Activated CD8-positive, alpha-beta memory T cell treated with anti-CD3 and anti-CD28 coated beads, Interleukin-2, amount 50 U/mL, for 48 hours (primary cell): ENCODE measurements at places on chromosomes 6 and 20.
A peak's percentile ranks its signal among the peaks of the same experiment; 100 is the strongest.

GRCh38 chr6:40341726-40342125 is 245.4 kb downstream of the LRFN2 start:
- DNase-seq, result no peak

GRCh38 chr20:6485351-6485750 is 282.1 kb upstream of the BMP2 start:
- no peak for DNase-seq

DNA sequence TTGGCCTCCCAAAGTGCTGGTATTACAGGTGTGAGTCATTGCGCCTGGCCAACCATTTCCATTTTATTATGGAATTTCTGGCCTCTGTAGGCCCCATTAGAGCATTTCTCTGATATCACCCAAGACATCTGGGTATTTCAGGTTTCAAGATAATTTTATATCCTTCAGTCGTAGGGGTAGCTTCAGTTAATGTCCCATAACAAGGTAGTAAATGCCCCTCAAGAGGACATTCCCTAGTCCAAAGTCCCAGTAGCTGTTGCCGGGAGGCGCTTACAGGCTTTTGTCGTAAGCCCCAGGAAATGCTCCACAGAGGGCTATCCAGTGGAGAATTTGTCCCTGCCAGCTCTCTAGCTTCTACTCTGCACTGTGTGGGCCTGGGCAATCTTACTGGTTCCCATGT is 24.4 kb downstream of the EFCAB8 start:
- DNase-seq, result no peak

GRCh38 chr20:5569021-5569420 is 181.2 kb upstream of the SHLD1 start:
- no peak for DNase-seq

- no peak for DNase-seq
Observed at GRCh38 chr6:11085758-11086435, 7.7 kb upstream of the SMIM13 start.

DNA sequence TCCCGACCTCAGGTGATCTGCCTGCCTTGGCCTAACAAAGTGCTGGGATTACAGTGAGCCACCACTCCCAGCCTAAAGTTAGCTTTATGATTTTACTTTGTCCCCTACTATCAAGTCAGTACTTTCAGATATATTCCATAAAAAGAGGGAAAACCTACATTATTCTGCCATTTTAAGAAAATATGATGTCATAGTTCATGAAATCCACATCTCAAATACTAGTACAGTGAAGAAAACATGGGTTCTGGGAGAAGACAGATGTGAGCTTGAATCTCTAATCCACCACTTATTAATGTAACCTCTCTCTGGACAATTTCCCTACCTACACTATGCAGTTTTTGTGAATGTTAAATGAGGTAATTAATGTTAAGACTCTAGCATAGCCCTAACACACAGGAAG is 74.5 kb downstream of the PDE10A start:
- DNase-seq, result no peak

- no peak for DNase-seq
Observed at GRCh38 chr6:35229304-35229703, 15.5 kb downstream of the SCUBE3 start.

DNA sequence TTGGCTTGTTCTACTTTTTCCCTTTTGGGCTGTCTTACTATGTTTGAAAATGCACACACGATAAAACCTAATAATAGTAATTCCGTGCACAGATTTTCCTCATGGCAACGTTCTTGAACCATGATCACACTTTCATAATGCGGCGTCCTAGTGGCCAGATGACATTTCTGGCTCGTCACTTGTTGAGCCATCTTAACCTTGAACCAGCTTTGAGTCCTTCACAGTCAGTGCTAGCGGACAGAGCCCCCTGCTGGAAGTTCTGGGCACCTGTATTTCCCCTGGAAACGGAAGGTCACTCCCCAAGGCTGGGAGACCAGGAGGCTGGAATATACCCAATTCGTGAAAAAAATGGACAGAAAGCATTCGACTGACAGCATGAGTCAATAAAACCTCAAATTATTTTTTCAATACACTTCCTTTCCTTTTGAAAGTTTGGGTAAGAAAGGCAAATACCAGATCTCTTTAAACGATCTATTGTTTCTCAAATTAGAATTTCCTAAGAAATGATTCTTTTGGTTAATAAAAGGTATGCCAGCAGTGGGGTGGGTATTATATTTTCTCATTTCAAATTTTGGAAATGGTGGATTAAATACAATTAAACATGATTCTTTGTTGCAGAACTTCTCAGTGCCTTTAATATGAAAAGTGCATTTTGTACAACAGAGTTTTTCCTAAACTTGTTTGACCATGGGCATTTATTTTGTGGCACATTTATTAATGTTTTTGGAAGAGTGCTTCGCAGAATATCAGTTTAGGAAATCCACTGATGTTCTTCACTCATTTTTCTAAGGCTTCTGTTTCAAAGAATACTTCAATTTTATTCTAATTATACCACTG is 542.3 kb downstream of the QKI start:
- peak; percentile 74 for DNase-seq

GRCh38 chr6:169868458-169868857 is 117.0 kb downstream of the ERMARD start:
- DNase-seq, result peak; percentile 63

GRCh38 chr6:132568611-132569010 is 1.5 kb upstream of the TAAR6 start:
- no peak for DNase-seq

- no peak for DNase-seq
Observed at GRCh38 chr6:89508755-89509563, 76.0 kb downstream of the ANKRD6 start.

DNA sequence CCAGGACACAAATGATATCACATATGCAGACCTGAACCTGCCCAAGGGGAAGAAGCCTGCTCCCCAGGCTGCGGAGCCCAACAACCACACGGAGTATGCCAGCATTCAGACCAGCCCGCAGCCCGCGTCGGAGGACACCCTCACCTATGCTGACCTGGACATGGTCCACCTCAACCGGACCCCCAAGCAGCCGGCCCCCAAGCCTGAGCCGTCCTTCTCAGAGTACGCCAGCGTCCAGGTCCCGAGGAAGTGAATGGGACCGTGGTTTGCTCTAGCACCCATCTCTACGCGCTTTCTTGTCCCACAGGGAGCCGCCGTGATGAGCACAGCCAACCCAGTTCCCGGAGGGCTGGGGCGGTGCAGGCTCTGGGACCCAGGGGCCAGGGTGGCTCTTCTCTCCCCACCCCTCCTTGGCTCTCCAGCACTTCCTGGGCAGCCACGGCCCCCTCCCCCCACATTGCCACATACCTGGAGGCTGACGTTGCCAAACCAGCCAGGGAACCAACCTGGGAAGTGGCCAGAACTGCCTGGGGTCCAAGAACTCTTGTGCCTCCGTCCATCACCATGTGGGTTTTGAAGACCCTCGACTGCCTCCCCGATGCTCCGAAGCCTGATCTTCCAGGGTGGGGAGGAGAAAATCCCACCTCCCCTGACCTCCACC is 42.2 kb downstream of the SIRPA start:
- no peak for DNase-seq

GRCh38 chr20:1700990-1701389 is 43.4 kb upstream of the SIRPG start:
- DNase-seq, result no peak

DNA sequence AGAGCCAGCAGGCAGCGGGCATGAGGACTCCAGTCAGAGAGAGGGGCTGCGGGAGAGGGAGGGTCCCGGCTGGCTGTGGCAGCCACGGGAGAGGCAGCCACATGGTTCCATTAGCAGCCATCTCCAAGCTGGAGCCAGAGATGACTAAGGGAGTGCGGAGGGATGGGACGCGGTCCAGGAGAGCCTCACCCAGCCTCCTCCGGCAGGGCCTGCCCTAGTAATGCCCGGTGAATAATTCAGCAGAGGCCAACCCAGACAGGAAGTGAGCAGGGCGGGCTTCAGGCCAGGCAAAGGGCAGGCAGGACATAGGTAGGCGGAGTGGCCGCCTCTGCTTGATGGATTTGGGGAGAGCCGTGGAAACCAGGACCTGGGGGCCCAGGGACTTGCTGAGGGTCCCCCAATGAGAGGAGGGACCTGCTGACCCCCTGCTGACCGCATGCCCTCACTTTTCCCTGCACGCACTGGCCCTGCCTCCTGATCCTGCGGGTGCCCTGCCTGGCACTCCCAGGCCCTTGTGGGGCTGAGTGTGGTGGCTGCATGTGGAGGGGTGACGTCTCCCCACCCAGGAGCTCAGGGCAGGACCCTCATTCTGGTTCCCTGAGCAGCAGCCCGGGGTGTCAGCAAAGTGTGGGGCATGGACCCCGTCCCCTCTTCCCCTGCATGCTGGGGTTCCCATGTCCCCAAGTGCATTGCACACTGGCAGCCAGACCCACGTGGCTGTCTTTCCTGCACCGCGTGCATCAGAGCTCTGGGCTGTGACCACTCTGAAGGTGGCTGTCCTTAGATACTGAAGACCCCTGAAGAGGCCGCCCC is 51.8 kb upstream of the SLCO4A1 start:
- DNase-seq, result no peak

GRCh38 chr6:134995536-134995935 is 45.6 kb upstream of the ALDH8A1 start:
- DNase-seq, result no peak

GRCh38 chr6:106533054-106533453 is 96.2 kb downstream of the RTN4IP1 start:
- DNase-seq, result no peak

DNA sequence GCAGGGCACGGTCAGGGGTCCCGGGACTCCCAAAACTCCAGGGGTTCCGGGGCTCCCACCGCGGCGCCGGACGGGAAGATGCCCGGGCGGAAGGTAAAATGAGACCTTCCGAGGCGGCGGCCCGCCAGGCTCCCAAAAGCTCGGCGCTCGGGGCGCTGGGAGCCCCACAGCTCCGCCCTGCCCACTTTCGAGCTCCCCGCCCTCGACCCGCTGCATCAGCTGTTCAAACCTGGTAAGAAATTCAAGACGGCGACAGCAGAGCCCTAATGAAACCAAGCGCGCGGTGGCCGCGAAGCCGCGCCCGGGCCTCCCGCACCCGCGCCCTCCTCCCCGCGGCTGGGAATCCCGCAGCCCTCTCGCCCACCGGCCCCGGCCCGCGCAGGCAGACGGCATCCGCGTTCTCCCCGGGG is 369 bp downstream of the SLC4A11 start:
- DNase-seq, result peak; percentile 80

GRCh38 chr20:61657721-61658377 is 405.8 kb downstream of the CDH4 start:
- no peak for DNase-seq

- DNase-seq, result no peak
Observed at GRCh38 chr6:26561533-26562466, 23.6 kb downstream of the HMGN4 start.

DNA sequence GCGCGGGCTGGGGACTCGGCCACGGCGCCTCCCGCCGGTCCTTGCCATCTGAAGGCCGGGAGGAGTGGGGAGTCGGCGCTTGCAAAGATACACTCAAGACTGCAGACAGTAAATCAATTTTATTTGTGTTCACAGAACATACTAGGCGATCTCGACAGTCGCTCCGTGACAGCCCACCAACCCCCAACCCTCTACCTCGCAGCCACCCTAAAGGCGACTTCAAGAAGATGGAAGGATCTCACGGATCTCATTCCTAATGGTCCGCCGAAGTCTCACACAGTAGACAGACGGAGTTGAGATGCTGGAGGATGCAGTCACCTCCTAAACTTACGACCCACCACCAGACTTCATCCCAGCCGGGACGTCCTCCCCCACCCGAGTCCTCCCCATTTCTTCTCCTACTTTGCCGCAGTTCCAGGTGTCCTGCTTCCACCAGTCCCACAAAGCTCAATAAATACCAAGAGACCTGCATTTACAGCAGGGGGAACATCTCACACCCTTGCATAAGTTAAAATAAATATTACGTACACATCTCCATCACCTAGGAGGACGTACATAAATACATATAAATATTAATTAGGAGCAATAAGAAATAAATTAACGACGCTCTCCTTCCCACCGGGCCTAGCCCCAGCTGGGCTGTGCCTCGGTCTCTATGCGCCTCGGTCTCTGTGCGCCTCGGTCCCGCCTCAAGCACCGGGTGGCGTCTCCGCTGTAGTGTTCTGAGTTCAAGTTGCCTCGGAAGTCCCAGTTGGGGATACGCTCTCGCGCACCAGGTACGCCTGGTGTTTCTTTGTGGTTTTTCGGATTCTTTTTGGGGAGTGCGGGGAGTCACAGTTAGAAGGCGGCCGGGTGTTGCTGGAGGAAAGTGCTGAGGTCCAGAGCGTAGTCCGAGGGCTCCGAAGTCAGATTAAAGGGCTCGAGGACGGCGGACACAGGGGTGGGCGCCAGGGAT is 889 bp upstream of the FLOT1 start:
- DNase-seq, result peak; percentile 82

- DNase-seq, result no peak
Observed at GRCh38 chr20:49938173-49939163, 2.3 kb downstream of the RNF114 start.

DNA sequence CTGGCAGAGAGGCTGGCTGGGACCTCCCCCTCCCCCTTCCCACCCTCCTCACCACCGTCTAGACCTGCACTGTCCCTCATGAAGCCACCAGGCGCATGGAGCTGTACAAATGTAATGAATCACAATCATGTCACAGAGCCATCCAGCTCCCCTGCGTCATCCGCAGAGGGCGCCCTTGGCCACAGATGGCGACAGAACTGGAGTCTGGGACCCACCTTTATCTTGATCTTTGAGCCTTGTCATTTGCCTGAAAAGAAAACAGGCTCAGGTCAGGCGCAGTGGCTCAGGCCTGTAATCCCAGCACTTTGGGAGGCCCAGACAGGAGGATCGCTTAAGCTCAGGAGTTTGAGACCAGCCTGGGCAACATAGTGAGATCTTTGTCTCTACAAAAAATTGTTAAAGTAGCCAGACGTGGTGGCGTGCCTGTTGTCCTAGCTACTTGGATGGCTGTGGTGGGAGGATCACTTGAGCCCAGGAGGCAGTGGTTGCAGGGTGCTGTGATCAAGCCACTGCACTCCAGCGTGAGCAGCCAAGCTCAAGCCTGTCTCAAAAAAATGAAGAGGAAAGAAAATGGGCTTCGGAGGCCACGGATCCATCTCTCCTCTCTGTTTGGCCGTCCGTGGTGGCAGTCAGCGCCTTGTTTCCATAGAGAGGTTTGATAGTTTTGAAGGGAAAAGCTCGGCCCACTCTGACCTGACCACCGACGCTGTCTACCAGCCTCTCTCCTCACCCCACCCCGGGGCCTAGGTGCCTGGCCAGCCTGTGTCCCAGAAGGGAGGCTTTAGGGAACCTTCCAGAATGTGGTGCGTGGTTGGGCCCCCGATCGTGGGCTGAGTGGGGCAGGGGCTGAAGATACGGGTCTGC is 6.2 kb downstream of the COL9A3 start:
- no peak for DNase-seq
